ENCODE measurements at places on chromosomes 6 and 20. TPM values are rescaled to one million over a fixed set of nuclear protein-coding genes. Genes with fewer than 3 reads are reported as not detected.

The SLC12A5 gene
- polyA plus RNA-seq, result 1.4 TPM

The CASS4 gene
- 2.7 TPM for polyA plus RNA-seq

DNA sequence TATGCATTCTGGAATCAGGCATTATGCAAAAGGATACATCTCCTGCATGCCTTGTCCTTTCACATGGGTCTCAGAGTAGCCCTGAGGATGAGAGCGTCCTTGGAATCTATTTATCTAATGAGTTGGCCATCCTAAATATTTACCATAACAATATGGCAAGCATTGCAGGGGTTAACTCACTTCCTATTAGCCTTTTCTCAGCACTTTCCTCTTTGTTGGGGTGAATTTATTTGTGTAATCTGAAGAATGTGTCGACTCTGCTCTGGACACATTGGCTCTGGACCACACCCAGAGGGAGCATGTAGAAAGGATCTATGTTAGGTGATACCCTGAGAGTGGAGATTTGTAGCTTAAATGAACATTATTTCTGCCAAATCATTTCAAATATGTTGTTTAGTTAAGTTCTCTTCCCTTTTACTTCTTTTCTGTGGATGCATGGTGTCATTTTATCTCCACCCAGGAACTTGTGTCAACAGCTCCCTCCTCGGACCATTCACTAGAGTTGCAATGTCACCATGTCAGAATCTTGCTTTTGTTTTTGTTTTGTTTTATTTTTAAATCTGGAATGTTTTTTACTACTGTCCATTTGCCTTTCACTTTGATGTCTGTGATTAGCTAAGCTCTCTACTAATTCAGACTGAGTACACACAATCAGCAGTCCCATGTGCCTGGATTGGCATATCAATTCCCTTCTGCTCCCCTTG lies 757.0 kb upstream of the MMS22L start:
- H3K4me1 ChIP-seq, result no peaks in the 10 kb centered on the region
- DNase-seq, result no peak
- H3K27me3 ChIP-seq, result no peaks in the 10 kb centered on the region
- H3K4me3 ChIP-seq, result no peak overlapping the region
- no peak overlapping the region for H3K27ac ChIP-seq

GRCh38 chr6:127706216-127706615 lies 129.2 kb downstream of the C6orf58 start:
- H3K4me3 ChIP-seq, result no peak overlapping the region
- H3K27ac ChIP-seq, result no peak overlapping the region
- DNase-seq, result no peak

DNA sequence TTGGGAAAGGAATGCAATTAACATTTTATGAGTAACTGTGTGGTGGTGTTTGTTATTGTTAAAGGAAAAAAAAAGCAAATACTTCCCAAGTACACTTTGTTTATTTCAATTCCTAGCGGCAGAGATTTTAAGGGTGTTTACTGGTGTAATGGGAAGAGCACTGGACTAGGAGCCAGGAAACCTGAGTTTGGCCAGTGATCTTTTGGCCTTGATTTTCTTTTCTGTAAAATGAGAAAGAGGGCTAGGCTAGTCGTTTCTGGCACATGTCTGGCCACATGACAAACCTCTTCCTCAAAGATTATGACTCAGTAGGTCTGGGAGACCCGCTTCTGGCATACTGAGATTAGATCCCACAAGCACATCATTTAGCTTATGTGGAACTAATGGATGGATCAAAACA lies 428.1 kb upstream of the NOX3 start:
- H3K27me3 ChIP-seq, result no peaks in the 10 kb centered on the region
- H3K4me3 ChIP-seq, result no peak overlapping the region
- H3K4me1 ChIP-seq, result no peaks in the 10 kb centered on the region
- peak overlapping the region; percentile 45 for H3K27ac ChIP-seq

DNA sequence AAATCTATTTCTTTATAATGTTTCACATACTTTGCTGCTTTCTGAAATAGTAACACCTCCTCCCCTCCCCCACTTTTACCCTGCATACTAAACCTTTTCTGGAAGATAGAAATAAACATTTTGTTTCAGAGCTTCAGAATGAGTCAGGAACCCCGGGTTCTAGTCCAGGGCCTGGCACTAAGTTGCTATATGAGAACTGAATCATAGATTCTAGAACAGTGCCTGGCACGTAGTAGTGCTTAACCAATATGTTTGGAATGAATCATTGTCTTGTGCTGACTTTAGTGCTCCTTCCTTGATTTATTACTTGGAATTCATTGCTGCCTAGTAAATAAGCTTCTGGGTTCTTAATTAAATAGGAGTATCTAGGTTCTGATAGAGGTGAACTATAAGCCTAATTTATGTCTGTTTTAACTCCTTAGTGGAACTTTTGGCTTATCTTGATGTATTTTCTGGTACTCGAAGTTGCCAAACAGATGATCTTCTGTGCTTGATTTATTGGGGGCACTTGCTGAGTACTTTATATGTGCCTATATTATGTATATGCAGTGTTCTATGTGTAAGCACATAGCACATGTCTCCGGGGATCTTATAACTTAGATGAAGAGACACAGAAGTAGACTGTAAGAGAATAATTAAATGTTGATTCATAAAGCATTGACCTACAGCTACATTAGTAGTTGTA lies 18.6 kb downstream of the TAB2 start:
- H3K4me1 ChIP-seq, result no peaks in the 10 kb centered on the region
- H3K36me3 ChIP-seq, result no peaks in the 10 kb centered on the region
- no peak overlapping the region for H3K4me3 ChIP-seq
- no peaks in the 10 kb centered on the region for H3K27me3 ChIP-seq

DNA sequence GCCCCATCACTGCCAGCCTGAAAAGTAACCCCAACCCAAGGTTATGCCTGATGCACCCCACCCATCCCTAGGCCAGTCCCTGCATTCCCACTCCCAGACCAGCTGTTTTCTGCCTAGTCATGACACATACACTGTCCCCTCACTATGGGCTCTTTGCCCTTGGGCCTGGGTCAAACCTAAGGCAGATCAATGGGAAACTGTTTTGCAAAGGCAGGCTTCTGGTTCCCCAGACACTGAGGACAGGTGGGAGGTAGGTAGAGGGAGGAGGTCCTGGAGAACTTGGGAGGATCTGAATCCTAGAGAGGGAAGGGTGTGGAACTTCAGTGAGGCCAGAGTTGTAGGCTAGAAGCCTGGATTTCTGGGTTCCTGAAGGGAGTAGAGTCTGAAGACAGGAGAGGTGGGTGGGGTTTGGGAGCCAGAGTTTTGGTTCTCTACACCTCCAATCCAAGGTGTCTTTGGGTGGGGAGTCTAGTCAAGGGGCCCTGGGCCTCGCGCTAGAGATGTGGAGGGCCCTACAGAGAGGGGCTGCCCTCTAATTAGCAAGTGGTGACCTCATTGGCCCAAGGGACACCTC lies 2.0 kb downstream of the CLIC1 start:
- H3K4me1 ChIP-seq, result peaks cover 36% of the 10 kb centered on the region
- H3K4me3 ChIP-seq, result peak overlapping the region; percentile 64
- peak overlapping the region; percentile 92 for H3K27ac ChIP-seq

All from sigmoid colon (tissue), 7 donors.